ENCODE measurements at places on chromosomes 1 and 21.

GRCh38 chr1:238409932-238410331 is 519.2 kb upstream of the ZP4 start:
- no peak for DNase-seq

GRCh38 chr1:50950396-50950795 is 9.7 kb downstream of the FAF1 start:
- no peak for DNase-seq

GRCh38 chr1:173954179-173954578 is 37.1 kb upstream of the SERPINC1 start:
- no peak for DNase-seq

DNA sequence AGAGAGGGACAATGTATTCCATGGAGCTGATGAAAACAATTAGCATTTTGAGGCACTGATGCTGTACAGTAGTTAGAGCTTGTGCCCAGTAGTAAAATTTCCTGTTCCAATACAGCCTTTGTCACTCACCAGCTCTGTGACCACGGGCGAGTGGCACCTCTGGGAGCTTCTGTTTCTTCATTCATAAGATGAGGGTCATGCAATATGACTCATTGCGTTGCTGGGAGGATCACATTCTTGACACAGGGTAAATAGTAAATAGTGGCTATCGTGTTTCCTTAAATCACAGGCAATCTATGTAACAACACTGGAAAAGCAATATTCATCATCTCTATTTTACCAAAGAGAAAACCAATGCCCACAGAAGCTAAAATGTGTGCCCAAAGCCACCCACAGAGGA is 4.5 kb upstream of the LRRC52 start:
- DNase-seq: no peak

- DNase-seq: no peak
Observed at GRCh38 chr1:192839162-192840066, 30.6 kb downstream of the RGS2 start.

- DNase-seq: no peak
Observed at GRCh38 chr21:44299458-44300261, at the start of gene PFKL. Gene PFKL, plus strand, starts transcription at chr21:44300053. Its CDS starts 53 bp downstream, at chr21:44300106.

Measured in NCI-H1436 treated with DMSO at 0.1 percent for 48 hours (cell line).